ENCODE measurements at places on chromosomes 5 and 9.

DNA sequence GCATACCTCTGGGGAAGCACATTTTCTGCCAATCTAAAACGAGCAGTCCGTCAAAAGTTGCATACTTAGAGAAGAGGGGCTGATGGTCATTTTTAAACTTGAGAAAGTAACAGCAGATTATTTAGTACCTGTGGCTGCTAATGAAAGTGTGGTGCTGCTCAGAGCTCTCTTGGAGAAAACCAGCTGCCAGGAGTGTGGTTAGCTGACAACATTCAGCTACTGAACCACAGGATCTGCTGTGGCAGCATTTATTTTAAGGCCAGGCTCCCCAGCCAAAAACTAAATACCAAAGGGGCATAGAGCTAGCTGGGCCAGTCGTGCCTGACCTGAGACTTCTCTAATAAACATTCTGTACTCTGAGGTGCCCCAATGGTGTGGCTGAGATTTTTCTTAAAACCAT, 203.6 kb downstream of the EDIL3 start:
- DNase-seq = no peak

GRCh38 chr5:74667396-74667795, 17.6 kb upstream of the HEXB start:
- peak; percentile 79 for DNase-seq

- peak; percentile 43 for DNase-seq
Observed at GRCh38 chr9:131503626-131504465, 1.1 kb downstream of the POMT1 start.

DNA sequence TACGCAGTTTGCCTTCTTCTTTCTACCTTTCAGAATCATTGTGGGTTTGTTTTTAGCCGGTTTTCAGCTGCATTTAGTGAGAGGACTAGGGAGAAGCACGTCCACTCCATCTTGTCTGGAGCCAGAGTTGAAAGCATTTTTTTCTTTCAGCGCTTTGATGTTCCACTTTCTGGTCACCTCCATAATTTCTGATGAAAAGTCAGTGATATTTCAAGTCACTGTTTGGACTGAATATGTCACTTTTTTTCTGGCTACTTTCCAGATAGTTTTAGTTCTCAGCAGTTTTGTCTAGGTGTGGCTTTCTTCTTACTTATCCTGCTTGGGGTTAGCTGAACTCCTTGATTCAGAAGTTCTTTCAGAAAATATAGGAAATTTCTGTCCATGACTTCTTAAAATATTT, 123.9 kb upstream of the IER5L start:
- DNase-seq = no peak

- no peak for DNase-seq
Observed at GRCh38 chr5:43429706-43430105, 17.5 kb upstream of the CCL28 start.

DNA sequence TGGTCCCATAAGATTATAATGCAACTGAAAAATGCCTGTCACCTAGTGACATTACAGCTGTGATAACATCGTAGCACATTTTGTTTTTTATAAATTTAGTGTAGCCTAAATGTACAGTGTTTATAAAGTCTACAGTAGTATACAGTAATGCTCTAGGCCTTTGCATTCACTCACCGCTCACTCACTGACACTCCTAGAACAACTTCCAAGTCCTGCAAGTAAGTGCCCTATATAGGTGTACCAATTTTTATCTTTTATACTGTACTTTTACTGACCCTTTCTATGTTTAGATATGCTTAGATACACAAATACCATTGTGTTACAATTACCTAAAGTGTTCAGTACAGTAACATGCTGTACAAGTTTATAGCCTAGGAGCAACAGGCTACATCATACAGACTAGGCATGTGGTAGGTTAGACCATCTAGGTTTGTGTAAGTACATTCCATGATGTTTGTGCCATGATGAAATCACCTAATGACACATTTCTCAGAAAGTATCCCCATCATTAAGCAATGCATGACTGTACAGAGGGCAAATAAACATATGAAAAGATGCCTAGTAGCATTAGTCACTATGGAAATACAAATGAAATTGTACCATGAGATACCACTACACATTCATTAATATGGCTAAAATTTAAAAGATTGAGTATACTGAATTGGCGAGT, 127.6 kb downstream of the TRPM6 start:
- DNase-seq = peak; percentile 99

DNA sequence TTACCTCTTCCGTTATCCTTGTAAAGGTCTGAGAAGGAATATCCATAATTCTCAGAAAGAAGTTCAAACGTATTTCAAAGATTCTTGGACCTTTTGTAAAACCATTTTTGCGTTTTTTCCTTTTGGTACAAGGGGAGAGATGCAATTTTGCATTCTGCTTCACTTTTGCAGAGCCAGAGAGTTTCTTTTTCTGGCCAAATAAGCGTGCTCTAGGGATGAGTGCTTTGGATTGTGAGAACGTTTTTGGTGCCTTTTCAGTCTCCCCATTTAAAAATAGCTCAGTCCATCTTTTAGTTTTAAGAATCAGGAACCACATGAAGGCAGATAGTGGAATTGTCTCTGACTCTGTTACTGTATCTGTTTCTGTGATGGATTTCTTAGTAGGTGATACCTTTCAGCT, 1.5 kb downstream of the ARHGAP26 start:
- DNase-seq = no peak

DNA sequence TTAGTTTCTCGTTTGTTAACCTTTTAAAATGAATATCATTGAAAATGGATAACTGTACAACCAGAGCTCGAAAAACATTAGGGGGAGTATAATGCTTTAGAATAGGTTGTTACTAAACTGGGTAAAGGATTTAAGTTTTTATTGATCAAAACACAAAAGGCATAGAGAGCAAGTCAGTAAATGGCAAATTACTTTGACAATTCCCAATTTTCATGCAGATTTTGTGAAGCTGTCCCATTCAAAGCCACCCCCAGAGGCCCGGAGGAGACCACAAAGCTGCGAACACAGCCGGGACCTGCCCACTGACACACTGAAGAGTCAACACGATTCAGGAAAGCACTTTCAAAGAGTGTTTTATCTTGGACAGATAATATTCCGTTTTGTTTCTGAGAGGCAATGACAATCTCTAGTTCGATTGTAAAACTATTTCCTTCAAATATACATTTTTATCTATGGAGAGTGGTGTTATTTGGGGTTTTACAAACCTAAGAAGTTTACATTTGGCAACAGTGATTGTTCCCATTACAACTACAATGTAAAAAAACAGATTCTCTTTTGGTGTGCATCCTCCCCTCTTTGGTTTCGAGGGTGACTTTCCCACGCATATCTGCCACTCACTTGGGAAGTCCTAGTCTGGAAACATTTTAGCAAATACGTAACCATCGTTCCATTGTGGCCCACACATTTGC, 182.6 kb upstream of the TBCA start:
- DNase-seq = no peak

Measured in renal cortical epithelial cell (primary cell).